ENCODE measurements at places on chromosomes 11 and 22. TPM values are rescaled to one million over a fixed set of nuclear protein-coding genes. Genes with fewer than 3 reads are reported as not detected.

The MAPK8IP2 gene
- 1.2 TPM for total RNA-seq

The SLC22A8 gene
- not detected for total RNA-seq

The ANO5 gene
- total RNA-seq = not detected

- H3K4me3 ChIP-seq = no peak overlapping the region
- peaks cover 5% of the 10 kb centered on the region for H3K4me1 ChIP-seq
- no peaks in the 10 kb centered on the region for H3K27me3 ChIP-seq
- DNase-seq = no peak
- H3K36me3 ChIP-seq = no peaks in the 10 kb centered on the region
Observed at GRCh38 chr11:102830001-102830727, 13.2 kb downstream of the MMP3 start.

DNA sequence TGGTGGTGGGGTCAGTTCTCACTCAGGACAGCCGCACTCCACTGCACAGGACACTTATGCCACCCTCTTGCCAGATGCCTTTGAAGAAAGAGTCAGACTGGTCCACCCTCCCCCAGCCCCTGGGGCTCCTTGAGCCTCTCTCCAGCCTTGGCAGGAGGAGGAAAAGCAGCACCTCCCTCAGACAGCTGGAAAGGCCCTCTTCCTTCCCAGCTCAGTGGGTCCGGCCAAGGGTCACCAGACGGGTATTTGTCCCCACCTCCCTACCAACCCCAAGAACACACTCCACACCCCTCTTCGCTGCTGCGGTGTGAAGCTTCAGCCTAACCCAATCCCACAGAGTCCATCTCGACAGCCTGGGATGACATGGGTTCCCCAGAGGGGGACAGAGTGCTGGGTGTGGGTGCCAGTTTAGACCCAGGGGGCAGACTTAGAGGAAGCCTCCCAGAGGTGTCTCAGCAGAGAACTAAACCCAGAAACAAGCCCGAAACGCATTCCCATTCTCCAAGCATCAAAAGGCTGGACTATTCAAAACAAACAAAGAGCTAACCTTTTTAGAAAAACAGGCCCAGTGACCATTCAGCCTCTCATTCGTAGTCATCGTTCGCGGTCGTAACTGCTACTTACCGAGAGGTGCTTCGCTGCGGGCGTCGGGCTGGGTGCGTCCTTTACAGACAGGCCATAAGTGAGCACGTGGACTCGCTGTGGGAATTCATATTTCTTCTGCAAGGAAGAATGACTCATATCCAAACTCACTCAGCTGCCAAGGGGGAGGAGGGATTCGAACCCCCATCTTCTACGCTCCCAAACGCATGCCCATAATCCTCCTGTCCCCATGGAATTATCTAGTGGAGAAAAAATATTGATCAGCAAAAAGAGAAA, 57.5 kb upstream of the ANO1 start:
- H3K4me3 ChIP-seq = no peak overlapping the region
- no peaks in the 10 kb centered on the region for H3K36me3 ChIP-seq
- peaks cover 30% of the 10 kb centered on the region for H3K4me1 ChIP-seq
- H3K27me3 ChIP-seq = no peaks in the 10 kb centered on the region
- H3K27ac ChIP-seq = peak overlapping the region; percentile 5

- H3K27me3 ChIP-seq = peaks cover 35% of the 10 kb centered on the region
- no peaks in the 10 kb centered on the region for H3K4me1 ChIP-seq
- no peak overlapping the region for H3K27ac ChIP-seq
- peak; percentile 62 for DNase-seq
Observed at GRCh38 chr11:131423688-131424087, 53.3 kb downstream of the NTM start.

GRCh38 chr22:24066260-24066659, 55.2 kb downstream of the CABIN1 start:
- no peaks in the 10 kb centered on the region for H3K27me3 ChIP-seq
- no peaks in the 10 kb centered on the region for H3K4me1 ChIP-seq
- DNase-seq = no peak
- H3K4me3 ChIP-seq = no peak overlapping the region

GRCh38 chr22:41217553-41218157, 12.5 kb downstream of the L3MBTL2 start:
- H3K27ac ChIP-seq = no peak overlapping the region
- peaks cover 3% of the 10 kb centered on the region for H3K36me3 ChIP-seq
- H3K4me3 ChIP-seq = no peak overlapping the region
- no peaks in the 10 kb centered on the region for H3K27me3 ChIP-seq
- no peak for DNase-seq

GRCh38 chr22:19776433-19777031, 16.0 kb downstream of the TBX1 start:
- H3K4me1 ChIP-seq = peaks cover 8% of the 10 kb centered on the region
- H3K4me3 ChIP-seq = no peak overlapping the region
- H3K27ac ChIP-seq = no peak overlapping the region
- H3K27me3 ChIP-seq = no peaks in the 10 kb centered on the region
- DNase-seq = no peak

DNA sequence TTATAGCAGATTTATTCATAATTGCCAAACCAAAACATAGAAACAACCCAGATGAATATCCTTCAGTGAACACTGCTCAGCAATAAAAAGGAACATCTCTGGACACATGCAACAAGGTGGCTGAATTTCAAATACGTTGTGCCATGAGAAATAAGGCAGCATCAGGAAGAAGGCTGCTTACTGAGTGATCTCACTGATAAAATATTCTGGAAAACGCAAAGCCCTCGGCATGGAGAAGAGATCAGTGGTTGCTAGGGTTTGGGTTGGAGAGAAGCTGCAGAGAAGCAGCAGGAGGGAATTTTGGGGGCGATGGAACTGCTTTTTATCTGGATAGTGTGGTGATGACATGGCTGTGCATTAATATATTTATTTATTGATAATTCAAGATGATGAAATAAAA, 11.0 kb upstream of the SHANK2 start:
- no peaks in the 10 kb centered on the region for H3K27me3 ChIP-seq
- H3K4me1 ChIP-seq = 0 out of 2 replicates have a peak, but pooled peaks cover 3% of the 10 kb centered on the region
- H3K4me3 ChIP-seq = no peak overlapping the region
- H3K36me3 ChIP-seq = no peaks in the 10 kb centered on the region
- DNase-seq = no peak

DNA sequence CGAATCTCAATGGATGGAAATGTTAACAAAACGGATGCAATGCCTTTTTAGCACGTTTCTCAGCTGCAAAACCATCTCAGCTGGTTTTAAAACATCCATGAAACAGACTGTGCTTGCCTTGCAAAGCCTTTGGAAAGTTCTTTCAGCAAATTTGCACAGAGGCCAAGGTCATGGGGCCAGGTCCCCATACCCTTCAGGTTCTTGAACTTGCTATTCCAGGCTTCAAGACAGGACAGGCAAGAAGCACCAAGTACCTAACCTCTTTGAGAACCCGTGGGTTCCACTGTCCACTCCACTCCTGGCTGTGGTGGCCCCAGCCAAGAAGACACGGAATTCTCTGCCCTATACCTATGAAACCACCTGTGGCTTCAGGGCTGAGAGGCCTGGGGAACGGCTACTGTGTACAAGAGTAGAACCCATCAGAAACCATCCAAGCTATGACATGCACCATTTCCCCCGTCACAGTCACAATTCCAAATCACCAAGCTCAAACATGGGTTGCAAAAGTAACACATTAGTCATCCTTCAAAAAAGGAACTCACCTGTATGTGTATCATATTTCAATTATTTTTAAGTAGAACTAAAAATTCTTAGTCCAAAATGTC, 17.0 kb downstream of the TNKS1BP1 start:
- H3K4me3 ChIP-seq = peak overlapping the region; percentile 53
- H3K27ac ChIP-seq = peak overlapping the region; percentile 77
- peaks cover 30% of the 10 kb centered on the region for H3K36me3 ChIP-seq
- no peaks in the 10 kb centered on the region for H3K27me3 ChIP-seq

DNA sequence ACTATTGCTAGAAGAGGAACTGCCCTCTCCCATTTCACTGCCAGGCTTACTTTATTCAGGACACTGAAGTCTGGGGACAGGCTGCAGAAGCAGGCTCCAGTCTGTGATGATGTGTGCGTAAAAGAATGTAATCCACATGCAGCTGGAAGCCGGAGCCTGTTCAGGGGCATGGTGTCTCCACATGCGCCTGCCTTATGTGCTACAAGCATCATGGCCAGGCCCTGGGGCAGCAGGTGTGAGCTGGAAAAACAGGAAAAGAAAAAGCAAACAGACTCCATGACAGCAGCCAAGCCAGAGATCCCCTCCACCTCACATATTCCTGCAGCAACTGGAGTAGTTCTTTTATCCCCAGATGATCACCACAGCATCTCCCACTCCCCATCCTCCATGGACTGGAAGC, 33.4 kb downstream of the ARFGAP2 start:
- H3K27me3 ChIP-seq = no peaks in the 10 kb centered on the region
- no peaks in the 10 kb centered on the region for H3K36me3 ChIP-seq
- no peak overlapping the region for H3K27ac ChIP-seq
- DNase-seq = peak; percentile 55
- H3K4me3 ChIP-seq = no peak overlapping the region

DNA sequence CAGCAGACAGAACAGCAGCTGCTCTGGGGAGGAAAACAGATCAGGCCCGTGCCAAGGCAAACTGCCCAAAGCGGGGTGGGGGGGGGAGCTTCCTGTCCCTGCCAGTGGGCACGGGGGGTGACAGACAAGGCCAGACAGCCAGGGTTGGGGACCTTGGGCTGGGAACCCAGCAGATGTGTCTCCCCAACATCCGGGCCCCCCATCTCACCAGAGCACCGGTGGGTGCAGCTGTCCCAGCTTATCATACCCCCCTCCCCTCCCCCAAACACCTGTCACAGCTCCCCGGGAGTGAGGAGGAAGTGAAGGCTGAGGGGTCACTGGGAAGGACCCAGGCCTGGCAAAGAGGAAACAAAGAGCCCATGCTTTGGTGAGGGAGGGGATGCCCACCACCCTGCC, 1.3 kb downstream of the PPP1R14B start:
- H3K27me3 ChIP-seq = no peaks in the 10 kb centered on the region
- peak overlapping the region; percentile 94 for H3K27ac ChIP-seq
- peaks cover 14% of the 10 kb centered on the region for H3K36me3 ChIP-seq
- DNase-seq = peak; percentile 55
- peaks cover 47% of the 10 kb centered on the region for H3K4me1 ChIP-seq
- H3K4me3 ChIP-seq = peak overlapping the region; percentile 80

DNA sequence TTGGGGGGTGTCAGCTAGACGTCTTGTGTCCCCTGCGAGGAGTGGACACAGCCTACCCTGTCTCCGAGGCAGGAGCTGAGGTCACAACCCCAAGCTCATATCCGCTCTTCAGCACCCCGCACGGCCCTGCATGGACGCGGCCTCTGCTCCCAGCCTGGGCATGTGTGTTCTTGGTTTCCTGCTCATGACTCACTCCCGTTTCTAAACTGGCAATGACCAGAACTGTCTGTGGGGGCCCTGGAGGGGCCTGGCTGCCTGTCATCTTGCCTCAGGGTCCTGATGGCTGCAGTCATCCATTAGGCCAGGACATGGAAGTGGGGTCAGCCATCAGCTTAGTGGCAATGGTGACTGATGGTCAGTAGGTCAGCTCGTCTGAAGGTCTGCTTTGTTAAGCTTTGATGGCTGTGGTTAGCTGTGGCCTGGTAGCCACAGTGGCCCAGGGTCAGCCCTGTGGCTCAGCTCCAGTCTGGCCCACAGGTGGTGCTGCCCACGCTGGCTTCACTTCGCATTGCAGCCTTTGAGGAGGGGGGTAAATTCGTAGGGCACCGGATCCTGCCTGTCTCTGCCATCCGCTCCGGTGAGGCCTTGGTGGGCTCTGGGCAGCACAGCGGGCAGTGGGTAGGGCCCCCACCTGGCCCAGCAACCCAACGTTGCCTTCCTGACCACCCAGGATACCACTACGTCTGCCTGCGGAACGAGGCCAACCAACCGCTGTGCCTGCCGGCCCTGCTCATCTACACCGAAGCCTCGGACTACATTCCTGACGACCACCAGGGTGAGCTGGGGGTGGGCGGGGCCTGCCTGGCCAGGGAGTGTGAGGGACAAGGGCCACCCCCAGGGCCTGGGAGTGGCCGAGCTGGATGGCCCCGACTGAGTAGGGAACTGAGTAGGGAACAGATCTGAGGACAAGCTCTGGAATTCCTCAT, 12.0 kb downstream of the PLCB3 start:
- no peak for DNase-seq
- no peaks in the 10 kb centered on the region for H3K27me3 ChIP-seq

DNA sequence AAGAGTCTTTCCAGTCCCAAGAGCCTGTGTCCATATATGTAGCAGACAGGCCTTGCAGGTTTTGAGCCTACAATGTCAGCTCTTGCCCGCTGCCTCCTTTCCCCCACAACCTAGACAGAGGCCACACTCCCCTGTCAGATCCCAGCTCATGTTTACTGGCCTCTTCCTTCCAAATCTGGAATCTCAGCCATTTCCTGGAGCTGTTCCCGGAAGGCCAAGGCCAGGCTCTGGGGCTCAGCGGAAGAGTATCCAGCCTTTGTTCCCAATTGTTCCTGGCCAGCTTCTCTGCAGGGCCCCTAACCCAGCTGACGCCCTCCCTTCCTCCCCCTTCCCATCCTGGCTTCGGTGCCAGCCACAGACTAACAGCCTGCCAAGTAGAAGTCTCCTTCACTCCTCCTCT, 1.0 kb upstream of the ROBO4 start:
- H3K4me1 ChIP-seq = peaks cover 80% of the 10 kb centered on the region
- H3K36me3 ChIP-seq = no peaks in the 10 kb centered on the region
- peak overlapping the region; percentile 19 for H3K4me3 ChIP-seq
- DNase-seq = peak; percentile 86

DNA sequence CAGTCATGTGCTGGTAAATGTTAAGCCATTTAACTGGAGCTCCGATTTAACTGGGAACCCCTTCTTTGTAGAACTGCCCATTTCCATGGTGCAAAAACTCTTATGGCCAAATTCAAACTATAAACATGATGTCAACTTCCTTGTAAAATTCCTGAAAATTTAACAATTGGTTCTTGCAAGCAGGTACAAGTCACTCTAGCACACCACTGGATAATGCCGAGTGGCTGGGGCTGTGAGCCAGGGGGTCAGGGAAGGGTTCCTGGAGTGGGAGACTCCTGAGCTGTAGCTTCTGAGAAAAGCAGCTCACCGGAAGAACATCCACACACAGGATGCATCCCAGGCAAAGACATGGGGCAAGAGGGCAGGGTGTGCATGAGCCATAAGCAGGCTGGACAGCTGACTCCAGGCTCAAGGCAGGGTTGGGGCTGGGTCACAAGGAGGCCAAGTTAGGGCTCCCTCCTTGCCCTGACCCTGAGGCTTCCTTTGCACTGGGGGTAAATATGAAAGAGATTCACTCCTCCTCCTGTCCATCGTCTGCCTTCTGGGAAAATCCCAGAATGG, 18.2 kb downstream of the P2RY2 start:
- H3K27me3 ChIP-seq = no peaks in the 10 kb centered on the region
- H3K4me3 ChIP-seq = no peak overlapping the region
- H3K27ac ChIP-seq = no peak overlapping the region

GRCh38 chr11:70105755-70106571, 27.8 kb downstream of the ANO1 start:
- H3K27me3 ChIP-seq = no peaks in the 10 kb centered on the region
- DNase-seq = no peak
- no peak overlapping the region for H3K4me3 ChIP-seq

Measured in PC-3 (cell line).